ENCODE measurements at places on chromosomes 12 and 14. TPM values are rescaled to one million over a fixed set of nuclear protein-coding genes. Genes with fewer than 3 reads are reported as not detected.

VRTN gene
- not detected for total RNA-seq

ATP2B1 gene
- total RNA-seq, result 117 TPM

OR6C2 gene
- total RNA-seq, result not detected

KRT6C gene
- total RNA-seq, result not detected

Data from renal cortical epithelial cell (primary cell).